ENCODE measurements at places on chromosomes 11 and 22.

- no peak for DNase-seq
Measured at GRCh38 chr11:61524446-61524845, 15.9 kb downstream of the LRRC10B start.

DNA sequence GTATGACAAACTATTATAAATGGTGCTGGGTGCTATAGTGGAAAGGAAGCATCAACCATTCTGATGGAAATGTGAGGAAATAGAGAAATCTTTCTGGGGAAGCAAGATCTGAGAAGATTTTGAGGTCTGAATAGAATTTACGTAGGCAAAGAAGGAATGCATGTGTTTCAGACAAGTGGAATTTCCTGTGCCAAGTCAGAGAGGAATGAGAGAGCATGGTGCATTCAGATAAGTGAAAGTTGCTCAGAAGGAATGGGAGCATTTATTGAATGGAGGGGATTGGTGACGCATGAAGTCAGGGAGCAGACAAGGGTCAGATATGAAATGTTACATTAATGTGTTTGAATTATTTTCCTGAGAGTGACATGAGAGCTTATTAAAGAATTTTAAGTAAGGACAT is 725.5 kb downstream of the METTL15 start:
- DNase-seq = peak; percentile 99

GRCh38 chr22:36294801-36295200 is 41.9 kb downstream of the APOL1 start:
- DNase-seq = no peak

DNA sequence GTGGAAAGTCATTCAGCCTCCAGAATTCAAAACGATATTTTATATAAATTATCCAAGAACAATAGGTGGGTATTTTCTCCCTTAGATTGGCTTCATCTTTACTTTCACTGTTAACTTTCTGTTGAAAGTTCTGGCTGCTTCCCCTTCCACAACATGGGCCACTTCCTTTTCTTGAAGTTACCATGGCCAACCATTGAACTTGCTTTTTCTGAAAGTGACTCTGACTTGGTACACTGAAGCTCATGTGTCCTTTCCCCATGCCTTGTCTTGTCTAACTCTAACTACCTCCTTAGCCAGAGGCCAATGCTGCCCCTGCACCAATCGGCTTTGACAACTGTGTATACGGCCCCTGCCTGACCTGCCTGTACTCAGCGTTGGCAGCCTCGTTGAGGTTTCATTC is 225.2 kb downstream of the FAT3 start:
- no peak for DNase-seq

- peak; percentile 27 for DNase-seq
Measured at GRCh38 chr11:117180020-117180419, 1.5 kb downstream of the SIDT2 start.

DNA sequence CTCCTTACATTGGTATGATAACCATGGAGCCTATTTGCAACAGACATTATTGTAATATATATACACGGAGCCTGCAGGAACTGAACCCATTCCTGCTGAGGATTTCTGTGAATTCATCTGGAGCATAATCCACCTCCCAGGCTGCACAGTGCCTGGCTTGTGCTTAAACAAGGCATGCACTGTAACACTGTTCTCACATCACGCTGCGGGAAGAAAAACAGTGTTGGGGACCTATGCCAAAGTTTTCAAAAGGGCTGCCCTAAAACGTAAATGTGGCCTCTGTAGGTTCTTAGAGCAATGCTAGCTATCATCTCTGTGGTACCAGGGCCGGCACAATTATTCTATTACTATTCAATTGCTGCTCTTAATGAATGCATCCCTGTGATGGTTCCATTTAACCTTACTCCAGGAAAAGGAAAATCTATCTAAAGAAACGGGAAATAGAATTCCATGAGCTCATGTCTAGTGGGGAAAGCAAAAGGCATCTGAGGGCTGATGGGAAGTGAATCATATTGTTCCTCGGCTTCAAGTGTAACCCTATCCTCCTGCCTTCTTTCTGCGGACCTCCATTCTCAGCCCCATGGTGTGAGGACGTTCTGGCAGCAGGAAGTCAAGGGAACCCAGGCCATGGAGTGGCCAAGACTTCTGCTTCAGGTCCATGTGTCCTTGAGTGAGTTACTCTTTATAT is 525.5 kb downstream of the SOX6 start:
- no peak for DNase-seq

GRCh38 chr11:105078283-105078682 is 33.1 kb upstream of the CARD16 start:
- DNase-seq = no peak

DNA sequence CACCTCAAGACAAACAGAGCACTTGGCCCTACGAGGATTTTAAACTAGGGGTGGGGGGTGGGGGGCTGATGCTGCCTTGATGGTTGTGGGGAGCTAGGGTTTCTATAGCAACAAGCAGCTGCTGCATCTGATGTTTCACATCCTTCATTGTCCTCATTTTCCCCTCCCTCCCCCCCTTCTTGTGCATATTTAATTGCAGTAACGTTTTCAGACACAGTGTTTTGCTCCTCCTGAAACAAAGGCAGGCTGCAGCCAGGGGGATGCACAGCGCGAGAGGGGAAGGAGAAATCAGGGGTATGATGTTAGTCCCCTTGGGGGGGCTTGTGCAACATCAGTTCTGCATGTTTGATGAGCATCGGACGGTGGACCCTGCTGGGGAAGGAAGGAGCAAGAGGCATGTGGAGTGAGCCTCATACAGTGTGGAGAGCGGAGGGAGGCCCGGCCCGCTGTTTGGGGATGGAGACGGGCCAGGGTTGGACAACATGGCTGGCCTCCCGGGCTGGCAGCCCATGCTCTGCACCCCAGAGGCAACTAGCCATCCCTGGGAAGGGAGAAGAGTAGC is 208.3 kb downstream of the CEP164 start:
- DNase-seq = no peak

- DNase-seq = peak; percentile 58
Measured at GRCh38 chr11:111797145-111797581, 31.0 kb upstream of the PPP2R1B start.

DNA sequence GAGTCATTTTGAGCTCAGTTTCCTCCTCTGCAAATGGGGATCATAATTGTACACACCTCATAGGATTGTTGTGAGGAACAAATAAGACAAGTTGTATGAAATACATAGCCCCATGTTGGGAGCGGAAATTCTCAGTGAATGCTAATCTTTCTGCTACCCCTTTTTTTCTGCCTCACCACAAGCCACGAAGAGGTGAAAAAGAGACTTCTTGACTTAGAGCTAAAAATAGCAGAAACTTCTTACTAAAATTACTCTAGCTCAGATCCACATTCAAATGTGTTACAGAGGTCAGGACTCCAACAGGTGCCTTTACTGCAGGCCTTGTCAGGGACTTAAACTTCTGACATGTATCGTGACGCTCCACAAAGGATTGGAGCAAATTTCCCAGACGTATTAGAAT is 128.5 kb downstream of the MIAT start:
- no peak for DNase-seq

DNA sequence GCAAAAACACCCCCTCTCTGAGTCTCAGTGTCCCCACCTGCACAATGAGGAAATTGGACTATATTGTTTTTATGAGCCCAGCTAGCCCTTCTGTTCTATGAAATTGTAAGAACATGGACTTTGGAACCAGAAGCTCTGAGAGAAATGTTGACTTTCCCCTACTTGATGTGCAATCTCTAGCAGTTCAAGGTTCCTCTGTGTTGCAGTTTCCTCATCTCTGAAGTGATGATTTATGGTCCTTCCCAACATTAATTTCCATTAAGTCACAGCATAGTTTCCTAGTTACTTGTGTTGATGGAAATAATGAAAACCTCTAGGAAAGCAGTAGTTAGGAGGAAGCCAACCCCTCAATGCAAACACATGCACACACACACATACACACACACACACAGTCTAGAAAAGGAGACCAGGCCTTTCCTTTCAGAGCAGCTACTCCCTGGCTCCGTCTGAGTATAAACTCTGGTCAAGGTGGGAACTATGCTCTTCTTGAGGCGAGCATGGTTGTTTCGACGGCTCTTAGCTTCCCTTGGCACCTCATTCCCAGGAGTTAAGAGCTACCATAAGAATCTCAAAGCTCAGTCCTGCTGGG is 518.4 kb downstream of the SOX6 start:
- DNase-seq = no peak

DNA sequence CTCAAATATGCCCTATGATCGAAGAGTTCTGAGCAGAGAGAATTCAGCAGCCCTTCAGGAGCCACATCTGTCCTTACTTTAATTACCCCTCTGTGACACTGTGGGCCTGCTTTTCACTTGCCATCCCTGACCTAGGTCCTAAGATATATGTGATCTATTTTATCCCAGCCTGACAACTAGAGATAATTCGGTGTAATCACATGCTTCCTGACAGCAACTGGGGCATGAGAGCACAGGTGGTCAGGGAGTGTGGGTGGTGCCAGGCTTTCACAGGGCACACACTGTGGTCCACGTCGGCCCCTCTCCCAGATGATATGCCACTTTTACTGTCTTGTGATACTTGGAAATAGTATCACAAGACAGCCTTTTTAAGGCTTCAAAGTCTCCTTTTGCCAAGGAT is 3.9 kb downstream of the TUBA8 start:
- DNase-seq = no peak

DNA sequence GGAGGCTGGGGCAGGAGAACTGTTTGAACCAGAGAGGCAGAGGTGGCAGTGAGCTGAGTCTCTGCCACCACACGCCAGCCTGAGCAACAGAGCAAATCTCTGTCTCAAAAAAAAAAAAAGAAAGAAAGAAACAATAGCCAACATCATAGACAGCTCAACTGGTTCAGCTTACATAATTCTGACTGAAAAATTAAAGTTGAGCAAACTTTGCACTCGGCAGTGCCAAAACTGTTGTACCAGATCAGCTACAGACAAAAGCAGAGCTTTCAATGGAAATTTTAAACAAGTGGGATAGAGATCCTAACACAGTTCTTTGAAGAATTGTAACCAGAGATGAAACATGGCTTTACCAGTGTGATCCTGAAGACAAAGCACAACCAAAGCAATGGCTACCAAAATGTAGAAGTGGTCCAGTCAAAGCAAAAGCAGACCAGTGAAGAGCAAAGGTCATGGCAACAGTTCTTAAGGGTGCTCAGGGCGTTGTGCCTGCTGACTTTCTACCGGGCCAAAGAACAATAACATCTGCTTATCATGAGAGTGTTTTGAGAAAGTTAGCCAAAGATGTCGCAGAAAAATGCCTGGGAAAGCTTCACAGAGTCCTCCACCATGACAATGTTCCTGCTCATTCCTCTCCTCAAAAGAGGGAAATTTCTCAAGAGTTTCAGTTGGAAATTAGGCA is 59.3 kb downstream of the TTC28 start:
- no peak for DNase-seq

- DNase-seq = no peak
Measured at GRCh38 chr11:13857828-13858227, 104.7 kb upstream of the SPON1 start.

DNA sequence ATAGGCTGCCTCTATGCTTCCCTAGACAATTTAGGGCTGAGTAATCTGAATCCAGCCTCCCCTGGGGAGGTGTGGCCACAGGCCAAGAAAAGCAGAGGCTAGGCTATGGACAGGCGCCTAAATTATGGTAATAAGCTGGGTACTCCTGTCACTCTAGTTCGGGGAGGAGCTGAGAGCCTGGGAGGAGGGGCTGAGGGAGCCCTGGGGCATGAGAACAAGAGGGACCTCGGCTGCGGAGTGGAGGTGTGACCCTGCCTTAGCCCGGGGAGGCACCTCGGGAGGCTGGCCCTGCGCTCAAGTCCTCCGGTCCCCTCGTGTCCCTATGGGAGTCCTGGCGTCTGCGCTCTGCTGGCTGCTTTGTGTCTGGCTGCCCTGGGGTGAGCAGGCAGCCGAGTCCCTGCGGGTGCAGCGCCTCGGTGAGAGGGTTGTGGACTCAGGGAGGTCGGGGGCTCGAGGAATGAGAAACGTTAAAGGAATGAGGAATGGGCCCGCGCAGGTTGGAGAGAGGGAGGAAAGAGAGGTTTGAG is at the start of gene OTOG:
TSS of gene OTOG (plus strand) at position 209 of the 527 bp plus-strand sequence. CDS start at position 323, 114 bp downstream.
- DNase-seq = peak; percentile 24

DNA sequence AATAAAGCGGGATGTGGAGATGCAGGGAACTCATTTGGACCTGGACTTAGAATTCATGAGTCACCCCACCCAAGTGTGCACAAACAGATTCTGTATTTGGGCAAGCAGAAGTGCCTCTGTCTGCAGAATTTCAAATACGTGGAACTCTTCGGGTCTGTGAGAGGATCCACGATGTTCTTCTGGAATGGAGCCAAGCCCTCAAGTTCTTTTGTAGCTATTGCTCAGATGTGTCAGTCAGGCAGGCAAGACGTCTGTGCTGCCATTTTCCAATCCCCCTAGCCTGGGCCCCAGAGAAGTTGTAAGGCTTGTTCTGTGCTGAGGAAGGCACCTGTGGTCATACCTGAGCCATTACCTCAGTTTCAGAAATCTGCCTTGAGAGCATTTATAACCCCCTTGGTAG is 132.8 kb upstream of the RASSF10 start:
- no peak for DNase-seq

GRCh38 chr11:2536440-2536989 is 91.7 kb downstream of the KCNQ1 start:
- no peak for DNase-seq

- no peak for DNase-seq
Measured at GRCh38 chr11:24412722-24413121, 84.1 kb upstream of the LUZP2 start.

DNA sequence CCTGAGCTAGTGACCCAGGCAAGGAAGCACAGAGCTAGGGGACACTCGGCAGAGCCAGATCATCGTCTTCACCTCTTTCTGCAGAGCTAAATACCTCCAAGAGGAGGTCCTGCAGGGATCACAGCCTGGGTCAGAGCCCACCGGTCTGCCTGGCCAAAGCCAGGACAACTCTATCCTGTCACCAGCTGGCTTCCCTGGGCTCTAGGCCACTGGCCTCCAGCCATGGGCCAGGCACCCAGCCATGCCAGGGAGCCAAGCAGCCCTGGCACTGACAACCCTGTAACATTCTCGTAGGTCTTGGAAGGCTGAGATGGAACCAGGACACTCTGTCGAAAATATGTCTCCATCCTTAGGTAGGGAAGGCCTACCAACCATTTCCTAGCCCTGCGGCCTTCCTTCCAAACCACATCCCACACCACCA is 270.1 kb downstream of the BUD13 start:
- no peak for DNase-seq

GRCh38 chr11:131773626-131774025 is 403.2 kb downstream of the NTM start:
- no peak for DNase-seq

DNA sequence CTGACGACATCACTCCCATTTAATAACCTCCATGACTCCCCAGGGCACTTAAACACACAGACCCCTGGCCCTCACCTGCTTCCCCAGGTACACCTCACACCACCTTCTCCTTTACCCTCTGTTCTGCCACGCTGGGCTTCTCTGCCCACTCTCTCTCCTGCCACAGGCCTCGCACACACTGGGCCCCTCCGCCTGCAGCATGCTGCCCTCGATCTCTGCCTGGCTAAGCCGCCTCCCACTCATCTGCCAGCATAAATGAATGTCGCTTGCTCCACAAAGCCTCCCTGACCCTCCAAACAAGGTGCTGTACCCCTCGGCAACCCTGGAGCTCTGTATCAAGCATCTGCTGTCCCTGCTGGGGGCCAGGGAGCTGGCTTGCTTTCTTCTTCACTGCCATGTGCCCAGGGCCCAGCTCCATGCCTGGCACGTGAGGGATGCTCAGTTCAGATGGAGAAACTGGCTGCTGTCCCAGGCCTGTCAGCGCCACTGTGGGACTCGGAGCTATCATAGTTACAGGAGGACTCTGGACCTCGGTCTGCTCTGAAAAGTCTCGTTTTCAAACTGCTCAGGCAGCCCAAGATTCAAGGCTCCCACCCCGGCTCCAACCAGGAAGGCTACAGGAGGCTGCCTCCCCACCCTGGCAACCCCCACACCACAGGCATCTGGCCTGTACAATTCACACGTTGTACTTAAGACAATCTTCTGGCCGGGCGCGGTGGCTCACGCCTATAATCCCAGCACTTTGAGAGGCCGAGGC is 11.9 kb downstream of the TTLL1 start:
- DNase-seq = no peak
